ENCODE measurements at places on chromosomes 2 and 18.

DNA sequence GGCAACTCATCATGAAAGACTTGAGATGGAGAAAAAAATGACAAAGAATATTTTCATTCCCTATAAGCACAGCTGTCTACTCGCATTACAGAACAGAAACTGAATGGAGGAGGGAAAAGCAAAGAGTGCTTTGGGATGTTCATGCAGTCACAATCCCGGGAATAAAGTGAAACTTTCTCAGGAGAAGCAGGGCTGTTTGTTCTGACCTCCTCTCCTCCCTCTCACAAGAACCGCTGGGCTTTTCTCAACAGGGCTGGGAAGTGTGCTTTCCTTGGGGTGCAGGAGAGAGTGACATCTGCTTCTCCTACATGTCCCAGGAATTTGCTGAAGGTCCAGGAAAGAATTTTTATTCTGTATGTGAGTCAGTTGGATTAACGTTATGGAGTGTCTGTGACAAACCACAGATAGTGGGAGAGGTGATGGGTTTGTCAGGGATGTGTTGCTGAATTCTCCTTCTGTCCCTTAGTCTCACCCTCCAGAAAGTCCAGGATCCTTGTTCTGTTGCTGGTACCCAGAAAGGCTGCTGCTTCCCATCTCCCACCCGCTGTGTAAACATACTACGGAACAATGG lies 125.6 kb downstream of the HRH4 start:
- DNase-seq: no peak

DNA sequence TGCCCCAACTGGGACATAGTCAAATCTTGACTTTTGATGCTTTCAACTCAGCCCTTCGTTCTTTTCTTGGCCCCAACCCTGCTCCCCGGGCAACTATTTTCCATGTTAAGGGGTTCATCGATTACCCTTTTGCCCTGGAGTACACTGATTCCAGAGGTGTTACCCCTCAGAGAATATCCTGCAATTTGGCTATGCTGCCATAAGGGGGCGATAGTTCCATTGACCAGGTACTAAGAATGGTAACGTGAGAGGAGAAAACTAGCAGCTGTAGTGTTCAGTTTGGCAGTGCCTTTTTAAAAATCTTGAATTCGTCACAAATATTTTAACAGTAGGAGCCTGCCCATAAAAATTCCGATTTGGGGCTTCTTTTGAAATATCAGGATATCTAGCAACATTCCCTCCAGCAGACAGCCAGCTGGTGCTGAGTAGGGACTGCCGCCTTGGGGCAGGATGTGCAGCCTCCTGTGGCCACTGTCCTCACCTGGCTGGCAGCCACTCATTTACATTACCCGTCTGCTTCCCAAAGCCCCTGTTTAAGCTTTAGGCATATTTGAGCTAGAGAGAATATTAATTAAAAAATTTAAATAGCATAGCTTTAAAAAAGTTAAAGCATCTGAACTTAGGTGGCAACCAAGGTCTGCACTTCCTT lies 146.3 kb upstream of the SKOR2 start:
- DNase-seq: no peak

GRCh38 chr2:214547931-214548330 lies 137.1 kb downstream of the VWC2L start:
- no peak for DNase-seq

DNA sequence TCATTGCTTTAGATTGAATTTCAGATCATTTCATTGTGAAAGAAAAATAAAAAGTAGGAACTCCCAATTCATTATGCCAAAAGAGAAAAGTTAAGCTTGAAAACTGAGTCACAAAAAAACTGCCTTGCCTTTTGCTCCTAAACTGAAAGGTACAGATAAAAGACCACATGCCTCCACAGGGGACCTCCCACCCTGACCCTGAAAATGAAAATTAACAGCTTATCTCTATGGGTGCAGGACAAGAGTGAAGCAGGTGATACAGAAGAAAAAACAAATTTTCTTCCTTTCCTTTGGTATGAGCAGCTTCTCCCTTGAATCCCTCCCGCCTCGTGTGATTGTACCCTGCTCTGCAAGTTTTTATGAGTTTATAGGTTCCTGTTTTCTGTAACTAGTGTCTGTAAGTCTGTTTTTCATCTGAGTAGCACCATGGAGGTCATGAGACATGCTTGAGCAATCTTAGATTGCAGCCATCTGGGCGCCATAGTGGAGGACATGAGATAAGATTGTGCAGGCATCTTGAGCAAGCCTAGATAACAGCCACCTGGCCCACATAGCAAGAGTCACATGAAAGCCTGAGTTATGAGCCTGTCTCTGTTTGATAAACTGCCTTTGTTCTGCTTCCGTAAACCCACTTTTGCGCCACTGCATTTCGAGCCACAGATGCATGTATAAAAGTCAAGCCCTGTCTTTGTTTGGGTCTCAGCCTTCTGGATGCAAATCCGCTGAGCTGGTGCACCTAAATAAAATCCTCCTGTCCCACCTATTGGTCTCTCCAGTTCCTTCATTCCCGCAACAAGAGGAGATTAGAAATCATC lies 56.2 kb upstream of the DYNC1I2 start:
- DNase-seq: peak; percentile 16

DNA sequence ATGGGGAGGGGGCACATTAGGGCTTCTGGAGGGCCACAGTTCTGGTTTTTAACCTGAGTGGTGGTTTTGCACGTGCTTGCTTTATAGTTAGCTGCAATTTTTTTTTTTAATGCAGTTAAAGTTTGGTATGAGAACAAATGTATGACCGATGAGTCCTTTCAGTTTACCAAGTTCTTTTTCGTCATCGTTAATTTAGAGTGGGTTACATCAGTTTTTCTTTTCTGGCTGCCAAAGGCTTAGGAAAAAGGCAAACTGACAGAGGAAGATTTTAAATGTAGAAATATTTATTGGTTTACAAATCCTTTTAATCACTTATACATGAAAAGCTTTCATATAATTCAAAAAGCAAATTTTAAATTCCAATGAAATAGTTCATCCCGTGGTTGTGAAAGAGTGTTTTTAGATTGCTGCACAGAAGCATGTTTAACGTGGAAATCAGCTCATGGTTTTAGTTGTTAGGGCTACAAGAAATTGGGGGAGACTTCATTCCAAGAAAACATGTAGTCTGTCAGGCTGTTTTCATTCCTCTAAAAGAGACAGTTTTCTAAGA lies 82.9 kb downstream of the MSH2 start:
- no peak for DNase-seq

- DNase-seq: no peak
Observed at GRCh38 chr18:10239103-10239502, 215.3 kb upstream of the APCDD1 start.
